Hematopoietic multipotent progenitor cell treated with erythropoietin and hydrocortisone succinate and interleukin-3 and kit ligand, for 8 days (in vitro differentiated cells): ENCODE measurements at places on chromosomes 12 and 14.

GRCh38 chr14:56812364-56813141, 2.3 kb upstream of the OTX2 start:
- DNase-seq = no peak

GRCh38 chr14:57136669-57137328, 131.9 kb downstream of the EXOC5 start:
- DNase-seq = no peak

- DNase-seq = no peak
Observed at GRCh38 chr12:7116916-7117315, 7.9 kb upstream of the C1RL start.

DNA sequence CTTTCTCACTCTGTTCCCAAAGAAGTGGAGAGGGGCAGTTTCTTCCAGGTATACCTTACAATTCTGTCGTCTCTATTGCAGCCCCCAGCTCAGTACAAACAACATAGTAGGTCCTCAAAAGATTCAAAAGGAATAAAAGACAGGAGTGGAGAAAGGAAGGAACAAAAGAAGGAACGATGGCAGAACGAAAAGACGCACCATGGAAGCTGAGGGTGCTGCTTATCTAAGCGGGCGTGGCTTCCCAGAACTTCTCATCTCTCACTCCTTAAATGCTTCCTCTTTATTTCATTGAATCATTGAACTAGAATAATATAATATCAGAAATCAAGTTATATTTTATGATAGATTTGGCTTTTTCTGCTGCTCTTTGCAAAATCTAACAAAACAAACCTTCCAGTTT, 13.7 kb upstream of the LTA4H start:
- peak; percentile 40 for DNase-seq

DNA sequence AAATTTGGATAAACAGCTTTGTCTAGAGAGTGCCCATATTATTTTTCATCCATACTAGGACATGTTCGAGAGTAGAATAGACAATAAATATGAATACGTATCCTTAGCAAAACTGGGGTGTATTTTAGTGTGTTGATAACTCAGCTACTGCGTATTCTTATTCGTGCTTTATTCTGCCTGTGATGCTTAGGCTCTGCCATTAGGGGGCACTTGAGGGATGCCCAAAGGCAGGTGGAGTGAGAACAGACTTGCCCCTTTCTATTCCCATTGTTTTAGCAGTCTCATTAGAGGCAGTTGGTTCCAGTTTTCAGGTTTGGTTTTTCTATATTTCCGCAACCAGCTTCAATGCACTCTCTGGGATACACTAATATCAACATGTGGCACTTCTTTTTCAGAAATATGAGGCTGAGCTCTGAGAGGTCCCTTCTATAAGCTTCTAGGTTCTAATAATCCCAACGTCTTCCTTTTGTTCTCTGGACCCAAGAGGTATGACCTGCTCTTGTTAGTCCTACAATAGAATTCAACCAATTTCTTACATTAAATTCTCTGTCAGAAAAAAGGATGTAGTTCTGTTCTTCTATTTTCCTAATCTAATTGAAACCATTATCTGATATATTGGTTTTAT, 985.7 kb upstream of the FBXO33 start:
- DNase-seq = peak; percentile 28

DNA sequence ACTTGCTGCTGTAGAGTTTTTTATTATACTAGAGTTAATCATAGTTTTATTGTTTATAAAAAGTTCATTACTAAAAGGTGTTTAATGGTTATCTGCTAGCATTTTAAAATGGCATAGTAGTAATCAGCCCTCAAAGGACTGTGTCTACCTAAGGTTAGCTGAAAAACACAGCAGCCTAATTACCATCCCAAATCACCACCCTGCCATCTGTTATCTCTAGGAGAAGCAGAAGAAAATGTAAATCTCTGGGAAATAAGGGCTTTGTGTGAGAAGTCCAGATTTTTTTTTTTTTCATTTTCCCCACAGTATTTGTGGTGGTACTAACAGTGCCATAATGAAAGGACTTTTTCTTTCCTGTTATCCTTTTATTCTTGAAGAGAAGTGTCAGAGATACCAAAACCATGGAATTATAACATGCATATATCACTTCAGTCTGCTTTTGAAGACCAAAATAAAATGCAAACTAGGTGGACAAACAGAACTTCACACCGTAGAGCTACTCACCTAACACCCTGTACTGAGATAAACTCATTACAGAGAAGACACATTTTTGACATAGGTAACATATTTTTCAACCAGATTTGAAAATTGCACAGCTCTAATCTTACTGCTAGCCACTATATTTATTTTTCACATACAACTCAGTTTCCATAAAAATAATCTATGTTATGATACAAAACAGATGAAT, 876.2 kb downstream of the C12orf50 start:
- no peak for DNase-seq

- no peak for DNase-seq
Observed at GRCh38 chr12:39343665-39344064, 99.3 kb downstream of the KIF21A start.

DNA sequence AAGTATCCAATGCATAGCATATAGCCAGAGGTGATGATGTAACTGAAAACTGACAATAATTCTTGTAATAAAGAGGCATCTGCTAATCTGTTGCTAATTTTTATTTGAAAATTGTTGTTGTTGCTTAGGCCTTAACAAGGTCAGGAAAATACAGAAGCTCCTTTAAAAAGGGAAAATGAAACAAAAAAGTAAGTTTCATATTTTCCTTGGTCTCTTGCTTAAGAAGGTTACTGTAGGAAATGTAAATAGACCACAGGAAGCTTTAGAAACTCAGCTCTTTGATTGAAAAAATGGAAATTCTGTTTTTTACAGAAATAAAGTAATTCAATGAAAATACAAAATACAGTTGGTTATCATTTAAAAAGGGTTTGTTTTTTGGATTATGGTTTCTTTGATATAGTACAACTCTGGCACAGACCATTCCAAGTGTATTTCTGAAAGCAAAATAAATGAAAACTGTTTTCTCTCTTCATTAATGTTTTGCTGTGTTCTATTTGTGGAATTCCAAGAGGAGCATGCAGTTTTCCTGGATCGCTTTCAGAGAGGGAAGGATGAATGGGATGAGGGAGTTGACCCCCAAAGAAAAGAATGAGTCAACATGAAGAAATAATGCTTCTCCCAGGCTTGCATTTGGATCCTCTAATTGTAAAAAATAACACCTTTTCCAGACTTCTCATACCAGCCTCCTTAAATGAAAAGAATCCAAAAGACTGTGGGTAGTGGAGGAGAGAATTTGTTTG, 398.0 kb upstream of the FAR2 start:
- DNase-seq = no peak

GRCh38 chr14:68566075-68566474, 226.8 kb downstream of the ZFP36L1 start:
- no peak for DNase-seq

DNA sequence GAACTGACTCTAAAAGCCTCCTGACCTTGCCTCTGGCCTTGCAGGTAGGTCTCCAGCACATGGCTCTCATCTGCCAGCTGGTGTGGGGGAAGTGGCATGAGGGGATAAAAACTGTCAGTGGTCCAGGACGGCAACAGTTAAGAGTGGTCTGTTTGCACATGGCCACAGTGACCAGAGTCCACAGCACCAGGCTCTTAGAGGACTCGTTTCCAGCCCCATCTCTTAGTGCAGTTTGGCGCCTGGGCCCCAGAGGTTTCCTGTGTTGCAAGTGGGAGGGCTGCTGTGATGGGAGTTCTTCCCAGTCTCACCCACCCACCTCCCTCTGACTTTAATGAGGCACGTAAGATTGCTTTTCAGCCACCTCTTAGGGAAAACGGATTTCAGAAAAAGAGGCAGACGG, 37.0 kb downstream of the APPL2 start:
- no peak for DNase-seq

- DNase-seq = no peak
Observed at GRCh38 chr12:70741256-70741655, 104.0 kb upstream of the PTPRB start.

DNA sequence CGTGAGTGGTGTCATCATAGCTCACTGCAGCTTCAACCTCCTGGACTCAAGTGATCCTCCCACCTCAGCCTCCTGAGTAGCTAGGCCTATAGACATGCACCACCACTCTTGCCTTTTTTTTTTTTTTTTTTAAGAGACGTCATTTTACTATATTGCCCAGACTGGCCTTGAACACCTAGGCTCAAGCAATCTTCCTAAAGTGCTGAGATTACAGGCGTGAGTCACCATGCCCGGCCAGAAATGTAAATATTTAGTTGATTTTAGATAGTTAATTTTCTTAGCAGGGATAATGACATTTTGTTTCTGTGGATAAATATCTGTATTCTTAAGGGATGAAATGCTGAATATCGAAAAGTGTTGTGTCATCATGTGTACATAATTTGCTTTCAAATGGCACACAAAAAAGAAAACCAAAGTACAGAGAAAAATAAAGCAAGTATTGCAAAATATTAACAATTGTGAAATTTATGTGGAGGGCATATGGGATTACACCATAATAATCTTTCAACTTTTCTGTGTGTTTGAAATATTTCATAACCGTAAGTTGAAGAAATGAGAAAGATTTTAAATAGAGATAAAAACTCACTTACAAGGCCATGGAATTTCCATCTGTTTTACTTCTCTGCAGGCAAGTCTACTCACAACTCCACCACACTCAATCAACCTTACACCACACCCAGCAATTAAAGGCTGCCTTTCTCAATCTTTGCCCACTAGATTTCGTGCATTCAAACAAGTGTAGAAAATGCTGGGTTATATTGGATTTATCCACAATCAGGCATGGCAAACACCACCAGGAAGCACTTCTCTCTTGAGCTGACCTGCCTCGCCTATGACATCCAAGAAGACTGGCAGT, 93.7 kb downstream of the SPTSSA start:
- peak; percentile 10 for DNase-seq

GRCh38 chr12:46725332-46725731, 100.5 kb downstream of the SLC38A4 start:
- DNase-seq = no peak

DNA sequence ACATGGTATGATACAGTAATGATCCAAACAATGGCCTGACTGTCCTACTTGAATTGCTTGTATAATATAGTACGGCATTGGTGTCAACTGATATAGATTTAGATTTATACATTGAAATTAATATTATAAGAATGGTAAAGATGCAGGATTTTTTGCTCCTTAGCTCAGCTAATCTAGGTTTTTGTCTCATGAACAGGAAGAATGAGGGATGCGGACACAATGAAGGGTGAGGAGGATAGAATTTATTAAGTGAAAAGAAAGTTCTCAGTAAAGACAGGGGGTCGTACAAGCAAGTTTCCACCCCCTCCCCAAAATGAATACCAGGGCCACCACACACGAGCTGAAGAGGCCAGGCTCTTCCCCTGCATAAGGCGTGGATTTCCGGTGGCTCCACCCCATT, 96.1 kb downstream of the KCNA5 start:
- DNase-seq = no peak

DNA sequence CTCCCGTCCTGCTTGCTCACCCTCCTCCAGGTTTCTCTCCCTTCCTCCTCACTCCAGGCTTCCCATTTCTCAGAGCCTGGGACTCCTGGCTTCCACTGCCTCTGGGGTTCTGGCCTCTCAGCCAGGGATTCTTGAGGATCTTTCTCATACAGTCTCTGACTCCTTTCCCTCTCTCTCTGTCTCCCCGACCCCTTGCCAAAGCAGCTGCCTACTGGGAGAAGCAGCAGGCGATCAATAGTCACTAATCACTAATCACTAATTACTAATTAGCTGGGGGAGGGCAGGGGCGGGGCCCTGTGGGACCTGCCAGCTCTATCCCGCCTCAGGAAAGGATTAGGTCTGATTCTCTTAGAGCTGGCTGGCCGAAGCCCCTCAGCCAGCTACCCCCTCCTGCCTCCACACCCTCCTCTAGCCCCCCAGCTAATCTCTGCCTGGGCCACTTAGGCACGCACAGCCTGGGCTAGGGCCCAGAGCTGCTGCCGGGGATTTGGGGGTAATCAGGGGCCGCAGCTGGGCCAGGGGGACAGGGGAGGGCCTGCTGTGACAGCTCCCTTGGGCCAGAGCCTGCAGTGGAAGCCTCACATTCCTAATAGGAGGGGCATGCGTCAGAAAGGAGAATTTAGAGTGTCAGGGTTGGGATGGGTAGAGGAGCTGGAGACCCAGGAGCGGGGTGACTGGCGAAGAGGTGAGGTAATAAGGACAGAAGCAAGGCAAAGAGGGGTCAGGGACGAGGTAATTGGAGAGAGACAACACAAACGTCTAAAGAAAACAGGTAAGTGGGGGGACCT, 2.8 kb downstream of the NXPH4 start:
- DNase-seq = no peak

GRCh38 chr14:88572117-88572516, 9.3 kb downstream of the ZC3H14 start:
- DNase-seq = no peak

DNA sequence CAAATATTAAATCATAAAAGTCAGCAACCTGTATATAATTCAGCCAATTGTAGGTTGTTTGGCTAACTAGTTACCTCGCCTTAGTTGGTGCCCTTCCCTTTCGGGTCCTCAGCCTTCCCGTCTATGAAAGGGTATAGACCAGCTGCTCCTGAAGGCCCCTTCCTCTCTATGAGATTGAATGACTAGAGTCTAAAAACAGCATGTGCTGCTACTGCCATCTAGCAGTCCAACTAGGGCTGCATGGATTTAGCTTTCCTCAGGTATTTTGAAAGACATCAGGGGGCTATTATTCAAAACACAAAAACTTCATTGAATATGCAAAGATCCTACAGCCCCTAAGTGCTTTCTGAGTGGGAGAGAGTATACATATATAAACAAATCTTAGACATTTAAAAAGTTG, 37.0 kb upstream of the TMEM263 start:
- DNase-seq = no peak

DNA sequence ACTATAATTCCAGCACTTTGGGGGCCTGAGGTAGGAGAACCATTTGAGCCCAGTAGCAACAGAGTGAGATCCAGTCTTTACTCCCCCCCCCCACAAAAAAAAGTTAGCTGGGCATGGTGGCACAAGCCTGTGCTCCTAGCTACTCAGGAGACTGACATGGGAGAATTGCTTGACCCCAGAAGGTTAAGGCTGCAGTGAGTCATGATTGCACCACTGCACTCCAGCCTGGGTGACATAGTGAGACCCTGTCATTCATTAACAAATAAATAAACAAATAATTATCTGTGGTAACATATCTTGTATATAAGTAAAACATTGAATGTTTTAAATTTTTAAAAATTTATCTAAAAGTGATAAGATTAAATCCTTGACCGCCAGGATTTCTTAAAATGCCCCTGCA, 4.8 kb downstream of the ENTPD5 start:
- no peak for DNase-seq

DNA sequence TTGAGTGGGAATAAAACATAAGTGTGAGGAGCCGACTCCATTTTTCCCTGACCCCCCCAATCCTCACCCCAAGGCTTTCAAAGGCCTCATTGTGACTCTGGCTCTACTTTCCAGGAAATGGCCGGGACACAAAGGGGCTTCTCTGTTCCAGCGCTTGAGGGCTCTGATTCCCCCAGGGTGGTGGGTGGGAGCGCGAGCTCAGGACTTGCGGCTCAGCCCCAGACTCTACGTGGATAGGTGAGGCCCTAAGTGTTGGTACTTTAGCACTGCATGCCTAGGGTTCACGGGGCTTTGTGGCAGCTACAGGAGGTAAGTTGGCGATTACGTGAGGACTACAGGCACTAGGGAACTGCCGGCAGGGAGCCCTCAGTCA, 553 bp downstream of the CNPY2 start:
- peak; percentile 31 for DNase-seq
